ENCODE measurements at places on chromosomes 7 and 10.

GRCh38 chr7:132380059-132380458 is 196.2 kb downstream of the PLXNA4 start:
- DNase-seq = no peak

- DNase-seq = no peak
Measured at GRCh38 chr10:43118631-43119415, 19.4 kb upstream of the CSGALNACT2 start.

GRCh38 chr7:154463794-154464193 is 411.6 kb downstream of the DPP6 start:
- DNase-seq = no peak

DNA sequence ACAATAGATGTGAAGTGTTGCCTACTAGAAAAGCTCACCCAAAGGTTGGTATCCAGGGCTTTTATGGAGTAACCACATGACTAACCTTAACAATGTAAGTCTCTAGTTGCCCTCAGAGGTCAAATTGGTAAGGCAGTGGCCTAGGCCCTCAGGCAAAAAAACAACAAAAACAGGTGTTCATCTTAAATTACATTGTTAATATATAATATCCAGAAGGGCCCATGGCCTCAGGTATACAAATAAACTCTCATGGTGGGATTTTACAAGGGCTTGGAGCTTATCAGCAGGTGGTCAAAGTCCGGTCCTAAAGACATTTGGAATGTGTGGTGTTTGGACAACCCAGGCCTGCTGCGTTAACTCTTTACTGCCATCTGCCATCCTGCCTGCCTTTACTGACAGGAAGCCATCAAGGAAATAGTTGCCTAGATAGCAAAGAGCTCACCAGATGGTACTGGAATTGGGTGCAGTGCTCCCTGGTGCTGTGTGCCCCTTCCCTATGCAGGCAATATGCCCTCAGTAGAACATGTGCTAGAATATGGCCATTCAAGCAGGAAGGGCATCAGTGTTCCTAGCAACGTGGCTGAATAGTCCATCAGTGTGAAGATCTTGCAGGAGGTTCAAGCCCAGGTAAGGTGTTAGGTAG is 36.2 kb downstream of the TOMM7 start:
- no peak for DNase-seq

- peak; percentile 3 for DNase-seq
Measured at GRCh38 chr7:35624299-35625186, 70.4 kb downstream of the HERPUD2 start.

DNA sequence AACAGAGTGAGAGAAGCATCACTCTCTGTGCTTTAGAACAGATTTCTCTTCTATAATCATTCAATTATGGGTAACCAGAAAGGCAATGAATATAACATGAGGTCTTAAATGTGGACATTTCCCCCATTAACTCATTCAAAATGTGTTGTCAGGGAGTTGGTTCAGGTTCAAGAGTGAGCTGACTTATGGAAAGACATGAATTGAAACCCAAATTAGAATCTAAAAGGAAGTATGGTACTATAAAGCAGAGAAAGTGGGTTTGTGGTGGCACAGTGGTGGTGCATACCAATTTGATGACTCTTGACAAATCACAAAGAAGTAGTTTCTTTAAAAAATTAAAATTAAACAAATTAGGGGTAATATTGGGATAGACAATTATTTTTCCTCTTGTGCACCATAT is 114.6 kb upstream of the MEOX2 start:
- DNase-seq = no peak

- no peak for DNase-seq
Measured at GRCh38 chr7:39105720-39106119, 128.0 kb downstream of the POU6F2 start.

- no peak for DNase-seq
Measured at GRCh38 chr7:47000561-47000960, 581.4 kb downstream of the TNS3 start.

Data from NCI-H2029 (cell line).